Fibroblast of skin of right quadriceps (primary cell): ENCODE measurements at places on chromosomes 1 and 21.

DNA sequence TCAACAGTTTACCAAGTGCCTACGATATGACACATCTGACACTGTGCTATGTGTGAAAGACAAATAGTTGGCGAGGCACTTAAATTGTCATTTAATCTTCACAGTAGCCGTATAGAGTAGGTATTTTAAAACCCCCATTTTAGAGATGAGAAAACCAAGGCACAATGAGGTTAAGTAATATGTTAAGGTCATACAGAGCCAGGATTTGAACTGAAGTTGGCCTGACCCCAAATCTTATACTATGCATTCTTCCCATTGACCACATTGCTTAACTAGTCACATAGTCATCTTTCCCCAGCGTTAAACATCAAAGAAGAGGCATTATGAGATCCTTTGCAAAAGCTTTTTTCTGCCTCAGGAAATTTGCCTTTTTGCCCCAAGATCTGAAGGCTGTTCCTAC, 3.9 kb downstream of the INKA2 start:
- DNase-seq: no peak

- DNase-seq: no peak
Measured at GRCh38 chr1:100611086-100611485, 73.1 kb downstream of the GPR88 start.

DNA sequence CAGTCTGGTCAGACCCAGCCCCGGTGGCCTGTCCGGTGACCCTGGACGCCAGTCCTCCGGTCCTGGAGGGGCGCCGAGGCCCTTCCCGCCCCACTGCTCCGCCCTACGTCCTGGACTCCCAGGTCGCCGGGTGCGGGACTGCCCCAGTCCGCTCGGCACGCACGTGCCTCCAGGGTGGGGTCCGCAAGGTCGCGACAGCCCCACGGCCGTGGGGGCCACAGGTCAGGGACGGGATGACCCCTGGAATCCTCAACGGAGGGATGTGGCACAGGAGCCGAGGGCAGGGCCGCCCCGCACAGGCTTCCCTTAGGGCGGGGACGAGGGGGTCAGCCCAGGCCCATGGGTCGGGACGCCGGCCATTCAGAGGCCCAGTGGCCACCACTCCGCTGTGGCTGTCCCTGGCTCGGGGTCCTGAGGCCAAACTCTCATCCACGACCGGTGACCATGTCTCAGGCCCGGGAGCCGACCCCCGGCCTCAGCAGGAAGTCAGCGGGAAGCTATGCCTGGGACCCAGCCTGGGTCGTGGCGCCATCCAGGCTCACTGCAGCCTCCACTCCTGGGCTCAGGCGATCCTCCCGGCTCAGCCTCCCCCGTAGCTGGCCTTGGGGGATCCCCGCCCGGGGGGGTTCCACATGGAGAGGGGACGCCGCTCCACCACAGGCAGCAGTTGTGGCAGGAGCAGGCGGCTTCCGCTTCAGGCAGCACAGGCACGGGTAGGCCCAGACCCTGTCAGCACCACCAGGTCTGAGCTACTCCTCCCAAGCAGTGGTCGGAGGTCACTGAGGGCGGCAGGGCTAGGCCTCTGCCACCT, 599 bp upstream of the TMEM240 start:
- DNase-seq: no peak

- no peak for DNase-seq
Measured at GRCh38 chr1:15336866-15337265, 72.8 kb upstream of the EFHD2 start.

GRCh38 chr1:180031664-180032063, 77.1 kb downstream of the CEP350 start:
- DNase-seq: no peak

- DNase-seq: no peak
Measured at GRCh38 chr1:34879230-34879629, 19.7 kb upstream of the SMIM12 start.

DNA sequence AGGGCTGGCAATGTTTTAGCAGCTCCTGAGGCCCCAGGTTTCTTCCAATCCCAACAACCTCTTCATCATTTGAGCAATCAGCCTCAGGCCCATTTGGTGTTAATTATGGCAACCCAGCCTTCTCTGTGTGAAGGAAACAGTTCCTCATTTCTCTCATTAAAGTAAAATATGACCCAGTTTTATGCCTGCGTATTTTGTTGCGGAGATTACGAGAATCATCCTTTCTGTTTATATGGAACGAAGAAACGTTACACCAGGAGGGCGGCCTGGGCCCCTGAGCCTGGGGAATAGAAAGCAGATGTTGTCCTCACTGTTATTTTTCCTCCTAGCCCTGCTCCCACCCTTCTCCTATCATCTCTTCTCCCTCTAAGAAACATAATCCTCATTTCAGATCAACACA, 332.2 kb upstream of the USP24 start:
- DNase-seq: peak; percentile 93

DNA sequence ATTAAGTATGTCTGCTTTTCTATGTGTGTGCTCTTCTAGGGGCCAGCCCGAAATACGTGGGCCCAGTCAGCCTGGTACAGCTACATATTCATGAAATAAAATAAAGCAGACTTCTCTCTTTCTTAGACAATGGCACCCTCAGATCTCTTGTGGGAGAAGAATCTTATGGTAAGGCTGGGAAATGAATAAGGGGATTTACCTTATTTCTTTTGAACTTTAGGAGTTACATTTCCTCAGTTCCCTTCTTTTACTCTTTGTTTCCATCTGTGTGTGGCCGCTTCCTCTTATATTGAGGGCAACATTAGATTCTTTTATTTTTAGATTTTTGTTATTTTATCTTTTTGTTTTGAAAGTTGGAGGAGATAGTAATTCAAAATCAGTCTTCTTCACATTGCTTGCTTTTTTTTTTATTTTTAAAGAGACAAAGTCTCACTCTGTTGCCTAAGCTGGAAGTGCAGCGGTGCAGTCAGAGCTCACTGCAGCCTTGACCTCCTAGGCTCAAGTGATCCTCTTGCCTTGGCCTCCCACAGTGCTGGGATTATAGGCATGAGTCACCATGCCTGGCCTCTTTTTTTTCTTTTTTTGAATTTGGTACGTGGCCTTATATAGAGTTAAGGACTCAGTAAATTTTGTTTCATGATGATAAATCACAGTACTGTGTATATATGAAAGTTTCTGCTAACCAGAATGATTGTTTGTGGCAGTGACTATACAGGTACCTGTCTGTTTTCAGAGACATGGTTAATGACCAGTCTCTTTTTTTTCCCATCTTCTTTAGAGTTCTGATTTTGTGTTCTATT, 9.1 kb downstream of the LAMC1 start:
- peak; percentile 57 for DNase-seq

GRCh38 chr1:6447818-6448748, 17.9 kb downstream of the TNFRSF25 start:
- no peak for DNase-seq

GRCh38 chr1:34929497-34929852, at the start of gene DLGAP3:
Gene DLGAP3, minus strand, starts transcription at chr1:34929650. Its CDS starts 24,267 bp downstream, at chr1:34905383.
- no peak for DNase-seq

GRCh38 chr1:17340358-17340757, 31.6 kb upstream of the PADI6 start:
- no peak for DNase-seq

DNA sequence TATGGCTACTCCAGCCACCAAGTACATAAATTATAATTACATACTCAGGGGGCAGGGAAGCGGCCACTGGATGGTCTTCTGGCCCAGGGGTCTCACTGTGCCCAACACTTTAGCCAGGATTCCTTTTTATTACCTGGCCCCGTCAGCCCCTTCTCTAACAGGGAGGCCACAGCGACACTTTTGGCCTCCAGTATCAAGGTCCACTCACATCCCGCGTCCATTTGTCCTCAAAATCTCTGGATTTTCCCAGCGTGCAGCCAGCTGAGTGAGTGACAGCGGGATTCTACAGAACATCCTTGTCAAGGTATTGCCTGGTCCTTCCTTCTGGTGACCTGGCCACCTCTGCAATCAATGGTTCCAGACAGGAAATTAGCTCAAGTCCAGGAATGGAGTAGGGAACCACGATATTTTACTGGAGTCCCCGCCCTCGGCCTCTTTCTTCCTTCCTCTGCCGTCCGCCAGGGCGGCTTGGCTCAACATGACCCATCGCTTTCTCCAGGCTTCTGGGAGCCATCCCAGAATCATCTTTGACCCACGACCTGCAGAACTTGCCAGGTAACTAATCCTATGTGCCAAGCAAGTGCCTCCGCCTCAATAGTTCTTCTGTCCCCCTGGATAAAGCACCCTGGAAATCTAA, 2.7 kb upstream of the COL6A2 start:
- DNase-seq: no peak

- no peak for DNase-seq
Measured at GRCh38 chr1:198290089-198290683, 133.4 kb downstream of the NEK7 start.

- DNase-seq: peak; percentile 94
Measured at GRCh38 chr21:28538987-28539622, 453.6 kb downstream of the LTN1 start.

GRCh38 chr1:119348941-119349340, 19.6 kb upstream of the HAO2 start:
- DNase-seq: no peak

DNA sequence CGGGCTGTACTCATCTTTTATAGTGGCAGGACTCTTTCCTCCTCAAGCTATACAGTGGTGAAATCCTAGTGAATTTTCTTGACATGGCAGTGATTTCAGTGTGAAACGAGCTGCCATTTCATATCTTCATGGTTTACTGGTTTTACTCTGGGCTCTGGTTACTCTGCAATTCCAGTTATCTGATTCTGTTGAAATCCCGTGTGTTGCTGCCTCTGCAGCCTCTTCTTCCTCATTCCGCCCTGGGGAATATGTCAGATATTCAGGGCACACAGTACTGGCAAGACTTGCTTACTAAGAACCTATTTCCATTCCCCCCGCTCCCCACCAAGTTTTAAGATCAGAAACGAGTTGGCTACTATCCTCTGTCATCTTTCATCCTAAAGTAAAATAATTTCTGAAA, 7.9 kb upstream of the OR2B11 start:
- DNase-seq: no peak

- DNase-seq: peak; percentile 31
Measured at GRCh38 chr1:6438047-6438525, 13.5 kb downstream of the ESPN start.

GRCh38 chr1:158654086-158654485, 32.4 kb downstream of the SPTA1 start:
- DNase-seq: no peak

GRCh38 chr1:164780111-164780812, 221.3 kb downstream of the PBX1 start:
- peak; percentile 52 for DNase-seq

- DNase-seq: no peak
Measured at GRCh38 chr1:34113887-34114286, 51.1 kb downstream of the CSMD2 start.
